ENCODE measurements at places on chromosomes 6 and 20. TPM values are rescaled to one million over a fixed set of nuclear protein-coding genes. Genes with fewer than 3 reads are reported as not detected.

The SLC2A10 gene
- 8.8 TPM for total RNA-seq

The LINC00237 gene
- not detected for total RNA-seq

The SRXN1 gene
- 43.9 TPM for total RNA-seq

The TAGAP gene
- not detected for total RNA-seq

The ARHGAP40 gene
- under 0.01 TPM for total RNA-seq

The PYGB gene
- 99.8 TPM for total RNA-seq

The SEMG1 gene
- not detected for total RNA-seq

Data from vein endothelial cell (primary cell).